ENCODE measurements at places on chromosomes 3 and 15. TPM values are rescaled to one million over a fixed set of nuclear protein-coding genes. Genes with fewer than 3 reads are reported as not detected.
A peak's percentile ranks its signal among the peaks of the same experiment; 100 is the strongest.

CYB561D2 gene
- total RNA-seq, result 17.1 TPM

ANKRD63 gene
- not detected for total RNA-seq

CASR gene
- not detected for total RNA-seq

CKMT1A gene
- total RNA-seq, result 0.32 TPM

CD86 gene
- total RNA-seq, result 0.43 TPM

- no peak for DNase-seq
Measured at GRCh38 chr3:126939338-126939718, 43.6 kb upstream of the PLXNA1 start.

GRCh38 chr3:40211579-40211978 is 97.9 kb upstream of the EIF1B start:
- DNase-seq, result no peak

DNA sequence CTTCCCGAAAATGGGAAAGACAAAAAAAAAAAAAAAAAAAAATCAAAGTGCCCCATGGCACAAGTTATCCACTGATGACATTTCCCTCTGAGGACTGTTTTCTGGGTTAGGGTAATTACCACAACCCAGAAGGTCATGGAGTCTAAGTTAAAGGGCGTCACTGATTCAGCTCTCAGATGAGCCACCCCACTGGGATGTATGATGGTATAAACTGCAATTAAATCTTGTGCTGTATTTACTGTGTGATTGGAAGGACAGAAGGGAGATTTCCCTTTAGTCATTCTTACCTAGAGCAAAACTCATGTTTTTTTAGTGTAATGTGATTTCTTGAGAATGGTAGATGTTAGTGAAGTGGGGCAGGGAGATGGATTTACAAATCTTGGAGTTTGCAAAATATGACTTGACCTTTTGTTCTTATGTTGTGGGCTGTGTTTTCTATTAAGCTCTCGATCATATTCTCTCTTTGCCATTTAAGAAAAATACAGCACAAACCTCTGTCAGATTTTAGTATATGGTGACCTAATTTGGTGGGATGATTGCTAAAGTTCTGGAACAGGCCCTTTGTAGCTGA is 244.2 kb downstream of the PTPRG start:
- DNase-seq, result no peak

GRCh38 chr15:33310481-33311311 is at the start of gene RYR3:
TSS of gene RYR3 (plus strand) at chr15:33310967. CDS start at chr15:33311046, 79 bp downstream.
- no peak for DNase-seq

GRCh38 chr3:150623945-150624344 is 20.8 kb downstream of the SELENOT start:
- no peak for DNase-seq

DNA sequence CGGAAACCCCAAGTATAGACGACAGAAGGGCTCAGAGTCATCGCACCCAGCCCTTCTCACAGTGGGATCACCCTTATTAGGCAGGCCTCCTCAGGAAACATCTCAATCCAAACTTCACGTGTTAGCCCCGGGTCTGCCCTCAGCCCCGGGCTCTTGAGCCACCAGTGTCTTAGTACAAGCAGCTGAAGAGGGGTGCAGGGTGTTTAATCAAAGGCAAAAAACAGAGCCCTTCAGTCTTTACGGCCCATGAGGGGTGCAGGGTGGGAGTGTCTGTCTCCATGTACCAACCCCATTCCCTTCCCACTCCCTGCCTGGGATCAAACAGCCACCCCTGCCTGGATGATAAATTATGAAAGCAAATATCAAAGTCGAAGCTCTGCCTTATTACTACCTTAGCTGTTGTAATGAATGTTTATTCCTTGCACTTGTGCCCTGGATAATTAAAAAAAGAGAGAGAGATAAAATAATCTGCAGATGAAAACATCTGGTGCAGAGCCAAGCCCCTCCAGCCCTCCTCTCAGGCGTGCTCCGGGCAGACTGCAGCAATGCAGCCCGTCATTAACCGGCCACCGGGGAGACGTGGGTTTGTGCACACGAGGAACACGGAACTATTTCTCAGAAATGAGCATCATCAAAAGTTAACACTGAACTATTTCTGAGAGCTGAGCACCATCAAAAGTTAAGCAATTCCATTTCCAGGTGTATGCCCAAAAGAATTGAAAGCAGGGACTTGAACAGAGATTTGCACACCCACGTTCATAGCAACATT is 64.5 kb downstream of the ADAMTS17 start:
- no peak for DNase-seq

GRCh38 chr3:134614955-134615354 is 35.9 kb downstream of the KY start:
- DNase-seq, result no peak

GRCh38 chr15:91237445-91237844 is 137.4 kb downstream of the SV2B start:
- DNase-seq, result no peak

- DNase-seq, result no peak
Measured at GRCh38 chr15:43286074-43286473, 19.3 kb upstream of the TGM5 start.

DNA sequence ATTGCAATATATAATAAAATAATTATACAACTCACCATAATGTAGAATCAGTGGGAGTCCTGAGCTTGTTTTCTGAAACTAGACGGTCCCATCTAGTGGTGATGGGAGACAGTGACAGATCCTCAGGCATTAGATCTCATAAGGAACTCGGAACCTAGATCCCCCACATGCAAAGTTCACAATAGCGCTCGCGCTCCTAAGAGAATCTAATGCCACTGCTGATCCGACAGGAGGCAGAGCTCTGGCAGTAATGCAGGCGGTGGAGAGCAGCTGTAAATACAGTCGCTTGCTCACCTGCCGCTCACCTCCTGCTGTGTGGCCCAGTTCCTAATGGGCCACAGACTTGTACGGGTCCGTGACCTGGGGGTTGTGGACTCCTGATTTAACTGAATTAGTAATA is 87.8 kb downstream of the P3H2 start:
- no peak for DNase-seq

DNA sequence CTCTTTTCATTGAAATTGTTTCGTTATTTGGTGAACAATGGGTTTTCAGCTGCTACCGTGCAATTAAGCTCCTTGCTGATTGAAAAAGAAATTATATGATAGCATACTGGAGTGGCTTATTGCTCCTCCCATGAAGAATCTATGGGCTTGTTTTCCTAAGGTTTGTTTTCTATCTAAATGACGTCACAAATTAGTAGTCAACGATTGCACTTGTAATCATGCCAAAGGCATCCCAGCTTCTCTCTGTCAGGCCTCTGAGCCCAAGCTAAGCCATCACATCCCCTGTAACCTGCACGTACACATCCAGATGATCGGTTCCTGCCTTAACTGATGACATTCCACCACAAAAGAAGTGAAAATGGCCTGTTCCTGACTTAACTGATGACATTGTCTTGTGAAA is 388.0 kb upstream of the LMCD1 start:
- DNase-seq, result no peak

- no peak for DNase-seq
Measured at GRCh38 chr3:97291901-97292300, 472.7 kb upstream of the ARL6 start.

DNA sequence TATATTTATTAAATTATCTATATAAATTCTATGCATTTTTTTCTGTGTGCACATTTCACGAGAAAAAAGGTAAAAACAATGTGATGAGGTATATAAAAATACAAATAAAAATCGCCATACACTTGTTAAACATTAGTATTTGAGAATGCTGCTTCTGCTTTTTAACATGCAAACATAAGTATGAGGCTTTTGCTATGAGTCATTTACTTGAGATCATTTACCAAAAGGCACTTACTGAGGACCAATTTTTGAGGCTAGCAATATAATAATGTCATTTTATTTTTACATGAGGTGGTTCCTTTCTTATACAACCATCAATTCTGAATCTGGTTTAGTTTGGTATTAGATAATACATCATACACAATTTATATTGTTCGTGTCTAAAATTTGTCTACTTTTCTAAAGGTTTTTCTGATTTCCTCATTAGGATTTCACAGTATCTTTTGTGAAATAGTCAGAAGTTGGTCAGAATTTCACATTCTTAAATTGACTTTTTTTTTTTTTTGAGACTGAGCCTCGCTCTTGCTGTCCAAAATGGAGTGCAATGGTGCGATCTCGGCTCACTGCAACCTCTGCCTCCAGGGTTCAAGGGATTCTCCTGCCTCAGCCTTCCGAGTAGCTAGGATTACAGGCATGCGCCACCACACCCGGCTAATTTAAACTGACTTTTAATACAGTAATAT is 25.6 kb downstream of the DCUN1D1 start:
- no peak for DNase-seq

DNA sequence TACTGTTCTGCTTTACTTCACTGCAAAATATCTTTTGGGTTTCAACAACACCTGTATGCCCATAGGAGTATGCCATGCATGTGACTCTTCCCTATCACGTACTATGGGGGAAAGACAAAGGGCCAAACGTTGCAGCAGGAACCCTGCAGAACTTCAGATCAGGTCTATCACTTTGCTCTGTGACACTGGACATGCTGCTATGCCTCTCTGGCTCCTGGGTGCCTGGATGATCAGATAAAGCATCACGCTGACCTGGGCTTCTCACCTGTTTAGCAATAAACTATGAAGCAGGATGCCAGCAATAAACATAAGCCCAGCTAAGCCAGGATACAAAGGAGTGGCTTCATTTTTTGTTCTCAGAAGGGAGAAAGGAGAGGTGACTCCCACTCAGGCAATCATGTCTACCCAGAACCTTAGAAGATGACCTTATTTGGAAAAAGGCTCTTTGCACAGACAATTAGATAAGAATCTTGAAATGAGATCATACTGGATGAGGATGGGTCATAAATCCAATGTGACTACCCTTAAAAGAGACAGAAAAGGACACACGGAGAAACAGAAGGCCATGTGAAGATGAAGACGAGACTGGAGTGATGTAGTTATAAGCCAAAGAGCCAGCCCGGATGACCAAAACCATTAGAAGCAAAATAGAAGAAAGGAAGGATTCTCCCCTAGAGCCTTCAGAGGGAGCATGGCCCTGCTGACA is 19.3 kb downstream of the POMGNT2 start:
- no peak for DNase-seq

- no peak for DNase-seq
Measured at GRCh38 chr3:150285601-150286000, 122.5 kb upstream of the TSC22D2 start.

GRCh38 chr15:29457729-29458128 is 188.1 kb upstream of the NSMCE3 start:
- DNase-seq, result no peak

DNA sequence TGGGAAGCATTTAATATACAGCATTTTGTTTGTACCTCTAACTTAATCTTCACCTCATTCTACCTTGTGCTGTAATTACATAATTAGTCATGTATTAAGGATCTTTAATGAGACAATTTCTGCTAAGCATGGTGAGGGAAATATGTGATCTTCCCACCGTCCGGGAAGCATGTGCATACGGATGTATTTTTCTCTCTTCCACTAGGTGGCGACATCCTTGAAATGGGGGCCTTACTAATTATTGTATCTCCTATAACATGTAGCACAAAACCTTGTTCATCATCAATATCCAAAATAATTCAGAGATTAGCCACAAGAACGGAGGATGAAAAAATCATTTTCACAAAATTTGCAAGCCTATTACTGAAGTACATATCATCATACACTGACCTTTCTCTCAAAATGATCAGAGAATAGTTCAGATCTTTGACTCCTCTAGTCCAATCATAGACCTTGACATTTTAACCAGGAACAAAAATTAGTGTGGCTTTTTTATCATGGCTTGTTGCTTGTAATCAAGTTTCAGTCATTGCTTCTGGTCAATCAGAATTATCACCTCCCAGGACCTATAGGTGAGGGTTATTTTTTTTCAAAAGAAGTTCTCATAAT is 148.9 kb upstream of the GBE1 start:
- DNase-seq, result peak; percentile 19

DNA sequence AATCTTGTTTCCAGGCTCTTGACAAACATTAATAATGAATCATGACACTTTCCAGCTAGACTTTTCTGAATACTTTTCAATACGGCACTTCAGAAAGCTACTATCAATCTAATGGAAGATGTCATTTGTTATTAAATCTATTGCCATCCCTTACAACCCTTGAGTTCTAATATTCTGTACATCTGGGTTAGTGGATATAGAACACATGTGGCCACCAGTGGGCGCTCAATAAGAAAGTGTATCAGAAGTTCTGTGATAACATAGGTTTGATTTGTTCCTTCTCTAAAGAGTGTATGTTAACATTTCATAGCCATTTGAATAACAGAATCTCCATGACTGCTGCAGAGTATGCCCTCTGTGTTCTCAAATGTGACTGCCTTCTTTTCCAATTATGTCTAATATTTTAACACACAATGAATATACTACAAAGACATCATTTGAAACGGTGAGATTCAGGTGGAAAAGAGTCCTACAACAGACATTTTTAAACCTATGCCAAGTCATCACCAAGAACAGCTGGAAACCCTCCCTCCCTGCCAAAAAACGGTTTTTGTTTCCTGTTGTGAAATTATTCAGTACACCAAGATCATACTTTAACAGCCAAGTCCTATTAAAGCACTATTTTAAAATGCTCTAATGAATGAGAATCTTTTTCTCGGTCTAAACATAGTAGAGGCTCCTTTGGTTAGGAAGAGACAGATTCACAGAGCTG is 22.2 kb downstream of the ALDH1A2 start:
- DNase-seq, result peak; percentile 71

DNA sequence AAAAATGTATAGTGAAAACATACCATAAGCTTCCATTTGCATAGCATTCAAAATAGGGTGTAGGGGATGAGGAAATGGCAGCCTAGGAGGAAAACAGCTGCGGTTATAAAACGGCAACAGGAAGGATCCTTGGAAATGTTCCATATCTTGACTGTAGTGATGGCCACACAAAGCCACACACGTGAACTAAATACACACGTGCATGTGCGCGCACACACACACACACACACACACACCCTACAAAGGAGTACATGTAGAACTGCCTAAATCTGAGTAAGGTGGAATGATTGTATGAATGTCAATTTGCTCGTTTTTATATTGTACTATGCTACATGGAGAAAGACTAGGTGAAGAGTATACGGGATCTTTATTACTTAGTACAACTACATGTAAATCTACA is 3.9 kb upstream of the IREB2 start:
- DNase-seq, result no peak

DNA sequence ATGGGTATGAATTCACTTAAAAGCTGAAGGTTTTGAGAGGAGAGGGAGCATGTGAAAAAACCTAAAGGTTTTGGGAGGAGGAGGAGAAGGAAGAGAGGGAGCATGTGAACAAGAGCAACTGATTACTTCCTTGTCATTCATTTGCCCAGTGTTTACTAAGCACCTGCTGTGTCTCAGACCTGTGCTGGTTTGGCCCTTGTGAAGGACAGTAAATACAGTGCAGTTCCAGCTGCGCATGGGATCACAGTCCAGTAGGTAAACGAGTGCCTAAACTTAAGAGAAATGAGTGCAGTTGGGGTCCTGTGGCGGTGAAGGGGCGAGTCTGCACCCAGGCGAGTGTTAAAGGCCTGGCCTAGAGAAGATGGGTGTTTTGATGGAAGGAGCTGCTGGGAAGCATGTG is 38.6 kb downstream of the IGF1R start:
- no peak for DNase-seq

GRCh38 chr15:91219206-91219605 is 119.1 kb downstream of the SV2B start:
- DNase-seq, result no peak

GRCh38 chr15:47388299-47388698 is 329.0 kb upstream of the SEMA6D start:
- DNase-seq, result no peak

- DNase-seq, result no peak
Measured at GRCh38 chr3:197242784-197243432, 55.5 kb downstream of the DLG1 start.
